ENCODE measurements at places on chromosomes 5 and 9.

GRCh38 chr5:140182803-140183367 is 7.9 kb downstream of the CYSTM1 start:
- no peak for DNase-seq

- DNase-seq, result no peak
Measured at GRCh38 chr5:178242416-178242815, 9.8 kb upstream of the PHYKPL start.

GRCh38 chr5:157282150-157282549 is 16.2 kb downstream of the CYFIP2 start:
- DNase-seq, result no peak

GRCh38 chr9:121098567-121099198 is 23.9 kb downstream of the CNTRL start:
- DNase-seq, result no peak

GRCh38 chr9:33372900-33373299 is 29.5 kb downstream of the AQP7 start:
- DNase-seq, result no peak

DNA sequence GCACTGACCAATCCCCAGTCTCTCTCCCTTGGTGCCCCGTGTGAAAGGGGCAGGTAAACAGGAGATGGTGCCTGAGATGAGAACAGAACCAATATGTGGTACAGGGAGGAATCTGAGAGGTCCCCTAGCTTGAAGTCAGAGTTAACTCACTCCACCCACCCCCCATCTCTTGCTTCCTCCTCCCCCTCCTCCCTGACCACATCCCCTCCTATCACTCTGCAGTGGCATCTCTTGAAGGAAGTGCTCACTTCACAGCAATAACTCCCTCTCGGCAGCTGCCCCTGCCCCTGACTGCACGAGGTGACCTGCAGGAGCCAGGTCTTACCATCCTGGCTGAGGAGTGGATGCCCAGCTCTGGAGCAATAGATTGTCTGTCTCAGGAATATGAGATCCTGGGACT is 224.0 kb downstream of the GAS1 start:
- no peak for DNase-seq

DNA sequence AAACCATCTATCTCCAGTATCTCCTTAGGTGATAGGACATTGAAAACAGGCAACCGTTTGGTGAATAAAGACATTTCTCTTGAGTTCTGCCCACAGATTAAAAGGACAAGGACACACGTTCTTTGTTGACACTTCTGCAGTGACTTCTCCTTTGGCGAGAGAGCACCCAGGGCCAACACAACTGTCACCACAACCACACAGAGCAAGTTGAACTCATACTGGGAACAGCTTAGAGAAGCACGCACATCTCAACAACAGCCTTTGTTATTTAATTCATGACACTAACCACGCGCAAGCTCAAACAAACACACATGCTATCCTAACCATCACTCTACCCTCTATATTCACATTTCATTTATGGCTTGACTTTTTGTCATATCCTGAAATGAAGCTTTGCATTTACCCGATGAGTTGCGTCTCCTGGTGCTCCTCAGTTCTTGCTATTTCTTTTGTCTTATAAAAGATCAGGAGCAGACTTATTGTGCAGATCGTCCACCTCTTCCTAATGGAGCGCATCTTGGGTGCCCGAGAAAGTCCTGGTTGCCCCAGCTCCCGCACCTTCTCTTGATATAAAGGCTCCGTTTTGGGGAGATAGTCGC is 543 bp downstream of the ST8SIA4 start:
- DNase-seq, result no peak

DNA sequence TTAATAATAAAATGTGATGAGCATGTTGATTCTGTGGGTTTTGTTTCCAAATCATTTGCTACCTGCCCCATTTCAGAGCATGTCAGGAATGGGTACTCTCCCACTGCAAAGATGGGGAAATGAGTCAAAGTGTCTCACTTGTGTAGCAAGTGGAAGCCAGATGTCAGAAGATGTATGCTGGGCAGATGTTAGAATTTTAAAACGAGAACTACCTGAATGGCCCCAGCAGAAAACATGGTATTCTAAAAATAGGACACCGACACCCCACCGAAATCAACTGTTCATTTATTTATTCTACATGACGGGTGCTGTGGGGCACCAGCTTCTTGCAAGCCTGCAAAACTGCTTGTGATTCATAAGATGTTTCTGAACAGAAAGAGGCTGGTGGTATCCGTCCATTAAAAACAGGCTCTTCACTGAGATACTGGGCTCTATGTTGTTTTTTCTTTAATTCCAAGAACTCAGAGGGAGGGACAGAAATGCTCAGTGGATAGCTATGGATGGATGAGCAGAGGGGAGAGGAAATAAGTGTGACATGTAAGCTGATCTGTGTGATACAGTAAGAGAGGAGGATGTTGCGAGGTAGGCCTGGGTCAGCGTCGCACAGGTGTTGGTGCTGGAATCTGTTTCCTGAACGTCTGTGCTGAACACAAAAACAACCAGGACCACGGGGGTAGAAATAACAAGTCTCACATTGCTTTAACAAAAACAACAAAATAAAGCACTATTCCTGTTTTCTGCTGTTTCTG is 157.2 kb downstream of the EFNA5 start:
- no peak for DNase-seq

DNA sequence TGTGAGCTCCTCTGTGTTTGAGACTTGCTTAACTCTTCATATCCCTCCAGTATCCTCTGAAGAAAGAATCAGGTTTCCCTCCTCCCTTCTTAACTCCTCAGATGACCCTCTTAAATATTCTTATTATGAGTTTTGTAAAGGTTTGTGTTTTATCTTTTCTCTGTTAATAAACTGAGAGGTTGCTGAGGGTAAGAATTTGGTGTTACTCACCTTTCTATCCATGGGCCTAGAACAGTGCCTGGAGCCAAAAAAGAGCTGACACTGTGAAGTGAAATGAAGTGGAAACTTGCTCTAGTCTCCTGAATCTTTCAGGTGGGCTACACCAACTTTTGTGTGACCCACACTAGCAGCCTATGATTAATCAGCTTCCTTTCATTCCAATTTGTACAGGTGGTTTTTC is 208.4 kb downstream of the CSNK1G3 start:
- no peak for DNase-seq

GRCh38 chr5:149854866-149855265 is 89.7 kb downstream of the PDE6A start:
- no peak for DNase-seq

DNA sequence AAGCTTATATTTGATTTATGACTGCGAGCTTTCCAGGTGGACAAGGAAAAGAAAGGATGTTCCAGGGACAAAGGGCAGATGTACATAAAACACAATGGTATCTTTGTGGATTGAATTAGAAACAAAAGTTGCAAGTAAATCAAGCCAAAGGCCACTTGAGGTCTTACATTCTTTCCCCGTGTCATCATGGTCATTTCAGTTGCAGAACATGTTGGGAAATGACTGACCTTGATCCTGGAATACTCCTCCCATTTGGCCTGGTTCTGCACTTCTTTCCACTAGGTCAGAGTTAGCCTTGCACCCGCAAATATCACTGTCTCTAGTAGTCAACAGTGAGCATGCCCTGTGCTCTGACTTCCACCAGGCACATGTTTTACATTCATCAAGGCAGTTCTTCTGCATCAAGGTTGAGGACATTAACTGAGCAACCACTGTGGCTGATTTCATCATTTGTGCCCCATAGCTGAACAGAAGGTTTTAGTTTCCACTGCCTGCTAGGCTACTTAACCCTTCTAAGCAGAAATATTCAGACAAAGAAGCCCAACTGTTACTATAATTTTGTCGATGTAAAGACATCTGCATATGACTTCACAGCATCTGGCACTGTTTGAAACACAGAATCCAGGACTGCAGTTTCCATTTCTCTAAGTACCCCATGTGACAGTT is 1161.7 kb upstream of the DMAC1 start:
- no peak for DNase-seq

DNA sequence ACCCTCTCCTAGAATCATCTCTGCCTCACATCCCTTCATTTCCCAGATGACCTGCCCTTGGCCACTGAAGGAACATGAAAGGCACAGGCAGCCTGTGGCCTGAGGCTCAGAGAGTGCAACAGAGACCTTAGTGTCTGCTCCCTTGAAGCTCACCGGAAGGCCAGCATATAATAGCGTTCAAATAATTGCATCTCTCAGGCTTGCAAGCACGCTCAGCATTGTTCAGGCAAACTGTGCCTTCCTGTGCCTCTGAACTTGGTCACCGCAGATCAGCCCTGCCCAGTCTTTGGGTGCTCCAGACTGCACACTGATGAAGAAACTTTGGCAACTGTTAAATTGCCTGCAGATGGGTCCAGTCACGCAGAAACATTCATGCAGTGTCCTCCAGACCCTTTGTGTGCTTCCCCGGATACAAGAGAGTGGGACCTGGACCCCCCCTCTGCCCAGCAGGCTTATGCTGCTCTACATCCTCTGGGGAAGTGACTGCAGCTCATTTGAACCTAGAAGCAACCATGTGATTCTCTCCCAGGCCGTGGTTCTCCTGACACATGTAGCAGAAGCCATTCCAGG is 216.0 kb upstream of the ANKRD55 start:
- DNase-seq, result no peak

DNA sequence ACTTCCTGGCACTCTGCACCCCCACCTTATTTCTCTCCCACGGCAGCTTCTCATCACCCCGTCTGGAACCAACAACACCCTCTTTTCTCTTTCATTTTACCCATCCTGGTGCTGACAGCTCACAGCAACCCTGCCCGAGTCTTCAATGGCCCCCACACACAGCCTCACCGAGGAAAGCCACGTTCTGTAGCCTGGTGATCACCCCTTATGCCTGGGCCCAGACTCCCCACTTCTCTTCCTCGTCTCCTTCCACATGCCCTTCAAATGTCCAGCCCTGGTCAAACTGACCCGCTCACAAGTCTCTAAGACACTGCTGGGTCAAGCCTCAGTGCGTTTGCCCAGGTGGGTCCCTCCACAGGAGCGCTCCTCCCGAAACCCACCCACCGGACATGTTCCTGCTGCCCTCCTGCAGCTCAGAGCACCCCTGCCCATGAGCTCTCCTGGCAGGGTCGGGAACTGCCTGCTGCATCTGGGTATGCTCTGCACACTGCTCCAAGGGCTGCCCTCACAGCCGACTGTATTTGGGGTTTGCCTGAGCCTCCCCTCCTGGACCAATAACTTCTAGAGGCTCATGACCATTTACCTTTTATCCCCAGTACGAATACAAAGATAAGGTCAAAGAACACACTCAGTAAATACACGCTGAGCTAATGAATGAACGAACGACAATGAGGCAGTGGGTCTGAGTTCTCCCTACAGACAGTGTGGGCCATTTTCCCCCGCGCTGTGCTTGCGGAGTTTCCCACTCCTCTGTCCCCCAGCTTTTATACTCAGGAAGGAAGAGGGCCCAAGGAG is 154.7 kb upstream of the PHYKPL start:
- no peak for DNase-seq

- no peak for DNase-seq
Measured at GRCh38 chr9:134963546-134963945, 45.8 kb upstream of the FCN1 start.

- DNase-seq, result no peak
Measured at GRCh38 chr5:81105261-81105877, 127.8 kb upstream of the CKMT2 start.

GRCh38 chr9:80282766-80283165 is 711.0 kb downstream of the TLE4 start:
- no peak for DNase-seq

DNA sequence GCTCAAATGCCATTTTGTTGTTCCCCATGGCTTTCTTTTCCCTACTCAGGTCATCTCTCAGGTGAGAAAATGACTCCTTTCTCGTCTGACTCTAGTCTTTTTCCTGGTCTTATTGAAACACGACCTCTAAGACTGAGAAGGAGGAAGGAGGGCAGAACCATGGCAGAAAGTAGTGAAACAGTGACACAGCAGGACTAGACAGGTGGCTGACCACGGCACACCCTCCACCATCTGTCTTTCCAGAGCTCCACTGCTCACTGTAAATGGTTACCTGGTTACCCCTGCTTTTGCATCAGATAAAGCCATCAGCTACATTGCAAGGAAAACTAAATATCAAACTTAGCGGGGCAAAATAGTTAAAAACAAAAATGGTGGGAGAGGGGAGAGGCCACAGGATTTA is 30.9 kb downstream of the NR4A3 start:
- no peak for DNase-seq

GRCh38 chr5:176438959-176439757 is 9.0 kb upstream of the FAF2 start:
- no peak for DNase-seq

GRCh38 chr5:102670224-102670836 is 84.8 kb upstream of the PAM start:
- no peak for DNase-seq

GRCh38 chr9:87286506-87286905 is 211.2 kb upstream of the DAPK1 start:
- DNase-seq, result no peak

DNA sequence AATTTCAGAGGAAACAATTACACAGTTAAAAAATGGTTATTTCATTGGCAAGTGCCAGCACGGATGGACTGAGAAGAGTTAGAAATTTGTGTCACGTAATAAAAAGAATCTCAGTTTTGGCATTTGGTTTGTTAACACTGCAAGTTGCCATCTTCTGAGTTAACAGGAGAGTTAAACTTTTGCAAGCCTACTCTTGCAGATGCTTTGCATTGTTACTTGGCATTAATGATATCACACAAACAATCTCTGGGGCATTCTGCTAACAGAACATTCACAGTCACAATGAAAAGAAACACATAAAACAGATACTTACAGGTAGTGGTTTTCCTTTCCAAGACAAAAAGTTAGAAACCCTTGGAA is 647 bp downstream of the FREM1 start:
- DNase-seq, result no peak

- no peak for DNase-seq
Measured at GRCh38 chr5:33690374-33691135, 201.2 kb downstream of the ADAMTS12 start.

DNA sequence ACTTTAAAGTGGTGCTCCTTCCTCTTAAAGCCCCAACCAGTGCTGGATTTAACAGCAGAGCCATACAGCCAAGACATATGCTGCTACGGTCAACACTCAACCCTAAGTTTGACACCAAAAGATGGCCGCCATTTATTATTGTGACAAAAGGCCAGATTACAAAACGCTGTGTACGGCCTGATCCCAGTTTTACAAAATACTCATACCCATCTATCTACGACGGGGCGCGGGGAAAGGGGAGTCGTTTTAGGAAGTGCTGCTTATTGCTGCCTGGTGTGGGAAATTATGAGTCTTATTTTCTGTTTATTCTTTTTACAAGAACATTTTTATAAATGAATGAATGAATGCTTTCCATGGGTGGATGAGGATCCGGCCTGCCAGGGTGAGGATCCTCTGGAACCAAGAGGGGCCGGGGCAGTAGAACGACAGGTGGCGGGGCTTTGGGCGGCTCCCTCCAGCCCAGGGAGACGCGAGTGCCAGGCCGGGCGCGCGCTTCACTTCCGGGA is 457 bp upstream of the IDNK start:
- DNase-seq, result peak; percentile 47
